ENCODE measurements at places on chromosomes 6 and 20. TPM values are rescaled to one million over a fixed set of nuclear protein-coding genes. Genes with fewer than 3 reads are reported as not detected.
A peak's percentile ranks its signal among the peaks of the same experiment; 100 is the strongest.

Gene GNAS-AS1
- polyA plus RNA-seq: 0.06 TPM

Gene RPP40
- 12.0 TPM for polyA plus RNA-seq

Gene TOMM34
- 3.4 TPM for polyA plus RNA-seq

Gene TRAPPC3L
- polyA plus RNA-seq: 0.03 TPM

Gene CTCFL
- polyA plus RNA-seq: not detected

Gene C20orf141
- not detected for polyA plus RNA-seq

Gene MEP1A
- not detected for polyA plus RNA-seq

Gene KIAA1755
- polyA plus RNA-seq: 6.2 TPM

Gene PRSS16
- not detected for polyA plus RNA-seq

DNA sequence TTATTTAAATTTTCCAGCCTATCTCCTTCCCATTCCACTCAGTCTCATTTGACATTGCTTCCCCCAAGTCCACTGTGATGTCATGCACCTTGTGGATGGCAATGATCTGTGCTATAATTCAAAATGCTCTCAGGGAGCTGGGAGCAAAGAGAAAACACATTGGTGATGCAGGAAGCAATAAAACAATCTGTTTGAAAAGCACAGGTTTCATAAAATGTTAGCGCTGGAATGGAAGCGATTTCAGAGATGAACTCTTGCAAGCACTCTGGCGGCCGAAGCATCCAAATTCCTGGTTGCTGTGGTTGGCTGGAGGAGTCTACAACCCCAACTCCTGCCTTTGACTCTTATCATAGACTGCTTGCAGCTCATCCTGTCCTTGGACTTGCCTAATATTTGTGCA is 167.0 kb downstream of the GMPR start:
- DNase-seq: no peak

DNA sequence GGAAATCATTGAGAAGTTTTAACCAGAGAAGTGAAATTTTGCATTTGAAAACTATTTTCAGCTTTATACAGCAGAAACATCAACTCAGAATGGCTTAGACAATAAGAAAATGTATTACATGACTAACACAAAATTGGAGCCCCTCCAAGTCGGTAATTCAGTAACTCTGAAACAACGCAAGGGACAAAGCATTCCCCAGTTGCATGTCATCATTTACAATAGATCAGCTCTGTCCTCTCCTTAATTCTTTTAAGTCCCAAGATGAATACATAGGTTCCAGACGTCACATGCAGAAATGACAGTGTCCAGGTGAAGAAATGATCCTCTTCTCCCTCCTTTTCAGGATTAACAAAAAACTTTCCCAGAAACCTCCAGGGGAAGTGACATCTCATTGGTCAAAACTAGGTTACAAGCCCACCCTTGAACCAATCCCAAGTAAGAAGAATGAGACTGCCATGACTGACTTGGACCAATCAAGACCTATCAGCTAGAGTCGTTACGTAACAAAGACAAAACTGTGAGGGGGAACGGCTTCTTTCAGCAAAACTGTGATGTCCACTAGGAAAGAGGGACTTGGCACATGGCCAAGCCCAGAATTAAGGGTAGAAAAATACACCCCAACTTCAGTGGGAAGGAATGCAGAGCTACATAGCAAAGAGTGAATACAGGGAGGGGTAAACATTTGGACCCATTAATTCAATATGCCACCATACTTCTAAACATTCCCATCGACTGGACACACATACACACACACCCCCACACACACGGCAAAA is 149.8 kb upstream of the PRND start:
- no peak for DNase-seq

DNA sequence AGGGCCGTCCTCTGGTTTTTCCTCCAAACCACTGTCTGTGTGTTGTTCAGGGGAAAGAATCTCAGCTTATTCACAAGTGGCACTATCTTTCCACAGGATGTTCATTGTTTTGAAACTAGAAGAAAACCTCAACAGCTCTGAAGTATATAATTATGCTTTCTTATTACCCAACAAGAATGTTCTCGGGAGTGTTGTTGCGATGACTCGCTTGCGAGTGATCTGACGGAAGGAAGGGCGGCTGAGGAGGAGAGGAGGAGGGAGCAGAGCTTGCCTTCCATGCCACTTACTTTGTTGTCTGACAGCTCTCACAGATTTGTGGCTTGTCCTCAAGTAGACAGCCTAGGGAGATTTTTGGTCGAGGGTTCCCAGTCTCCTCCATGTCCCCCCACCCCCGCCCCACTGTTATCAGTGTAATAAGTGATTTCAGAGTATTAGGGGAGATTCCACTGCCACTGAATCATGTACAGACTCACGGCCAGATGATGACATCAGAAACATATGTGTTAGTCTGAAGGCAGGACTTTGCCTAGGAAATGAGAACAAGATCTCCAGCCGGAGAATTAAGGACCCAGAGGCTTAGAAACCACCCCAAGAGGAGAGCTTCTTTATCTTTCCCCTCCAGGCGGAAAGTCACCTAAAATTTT is 80.7 kb upstream of the CCN6 start:
- DNase-seq: no peak

DNA sequence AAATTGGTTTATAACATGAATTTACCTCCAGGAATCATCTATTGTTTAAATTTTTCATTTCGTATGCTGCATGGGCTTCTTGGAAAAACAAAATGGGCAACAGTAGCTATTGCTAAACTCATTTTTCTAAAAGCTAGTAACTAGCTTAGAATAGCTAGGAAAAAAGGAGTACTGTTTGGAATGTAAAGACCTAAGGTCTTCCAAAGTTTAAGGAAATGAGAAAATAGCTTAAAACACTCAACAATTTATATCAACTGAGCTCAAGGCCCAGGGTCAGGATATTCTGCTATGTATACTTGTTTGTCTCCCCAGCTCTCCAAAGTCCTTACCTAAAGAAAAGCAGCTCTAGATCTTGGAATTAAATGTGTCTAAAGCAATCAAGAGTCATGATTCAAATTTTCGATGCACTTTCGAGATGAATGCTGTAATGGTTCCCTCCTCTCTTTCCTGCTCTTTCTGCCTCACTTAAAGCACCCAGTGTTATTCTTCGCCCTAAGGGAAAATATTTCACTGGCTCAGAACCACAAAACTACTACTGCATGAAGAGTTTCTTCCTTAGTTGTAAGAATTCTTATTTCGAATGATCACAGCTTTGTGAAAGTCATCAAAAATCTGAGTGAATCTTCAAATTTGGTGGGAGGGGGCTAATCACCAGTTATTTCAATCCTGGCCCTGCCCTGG is 41.6 kb downstream of the LYRM4 start:
- DNase-seq: no peak

GRCh38 chr6:33692760-33693158 is 18.7 kb downstream of the UQCC2 start:
- peak; percentile 40 for DNase-seq

GRCh38 chr6:137025786-137026730 is 18.7 kb downstream of the IL20RA start:
- DNase-seq: no peak

- DNase-seq: no peak
Observed at GRCh38 chr6:137625808-137626207, 131.6 kb upstream of the OLIG3 start.

DNA sequence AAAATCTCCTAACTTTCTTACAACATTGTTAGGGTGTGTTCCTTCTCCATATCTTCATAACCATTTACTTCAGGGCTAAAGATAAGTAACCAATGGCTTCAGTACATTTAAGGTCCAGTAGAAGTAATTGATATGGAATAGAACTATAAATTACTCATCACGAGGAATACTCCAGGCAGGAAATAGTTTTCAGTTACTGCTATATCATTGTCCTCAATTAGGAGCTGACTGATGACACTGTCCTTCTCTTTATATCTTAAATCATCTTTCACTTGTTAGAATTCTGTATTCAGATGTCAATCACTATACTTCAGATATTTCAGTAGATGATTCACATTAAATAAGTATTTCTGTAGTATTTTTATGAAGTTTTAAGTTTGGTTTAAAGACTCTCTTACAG is 88.4 kb downstream of the COL19A1 start:
- no peak for DNase-seq

DNA sequence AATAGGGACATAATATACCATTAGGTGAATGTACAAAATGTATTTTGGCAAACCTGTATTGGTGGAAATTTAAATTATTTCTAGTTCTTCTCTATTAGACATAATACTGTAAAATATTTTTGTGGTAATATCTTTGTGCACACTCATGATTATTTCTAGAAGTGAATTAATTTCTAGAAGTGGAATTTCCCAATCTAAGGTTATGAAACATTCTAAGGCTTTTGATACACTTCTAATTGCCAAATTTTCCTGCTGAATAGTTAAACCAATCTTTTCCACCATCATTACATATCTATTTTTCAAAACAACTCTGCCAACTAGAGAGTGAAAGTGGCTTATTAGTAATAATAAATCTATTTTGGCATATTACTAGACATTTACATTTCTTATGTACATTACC is 1.8 kb upstream of the CCND3 start:
- DNase-seq: no peak

DNA sequence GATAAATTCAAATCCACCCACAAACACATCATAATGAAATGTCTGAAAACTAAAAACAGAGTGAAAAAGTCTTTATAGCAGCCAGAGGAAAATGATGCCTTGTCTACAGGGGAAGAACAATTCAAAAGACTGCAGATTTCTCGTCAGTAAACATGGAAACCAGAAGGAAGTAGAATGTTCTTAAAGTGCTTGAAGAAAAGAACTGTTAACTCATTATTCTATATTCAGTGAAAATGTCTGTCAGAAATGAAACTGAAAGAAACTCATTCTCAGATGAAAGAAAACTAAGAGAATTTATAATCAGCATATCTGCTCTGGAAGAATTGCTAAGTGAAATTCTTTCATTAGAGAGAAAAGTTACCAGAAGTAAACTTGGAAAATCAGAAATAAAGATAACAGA is 416.1 kb downstream of the TBC1D32 start:
- no peak for DNase-seq

DNA sequence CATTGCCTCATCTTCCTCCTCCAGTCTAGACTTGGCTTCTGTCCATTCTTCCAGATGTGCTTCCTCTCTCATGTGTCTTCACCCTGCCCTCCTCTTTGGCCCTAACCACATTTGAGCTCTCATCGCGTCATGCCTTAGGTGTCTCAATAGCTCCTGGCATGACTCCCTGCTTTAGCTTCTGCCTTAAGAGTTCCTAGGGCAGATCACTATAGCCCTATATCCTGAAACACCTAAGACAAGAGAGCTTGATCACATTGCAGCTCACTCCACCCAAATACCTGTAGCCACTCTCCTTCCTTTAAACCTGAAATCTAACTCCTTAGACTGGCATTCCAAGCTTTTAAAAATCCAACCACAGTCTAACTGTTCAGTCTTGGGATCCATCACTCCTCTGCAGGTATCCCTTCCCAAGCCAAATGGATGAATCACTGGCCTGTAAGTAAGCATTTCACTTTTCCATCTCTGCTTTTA is 69.0 kb upstream of the STXBP5 start:
- no peak for DNase-seq

GRCh38 chr20:45835329-45835765 is 1.7 kb downstream of the SNX21 start:
- no peak for DNase-seq

DNA sequence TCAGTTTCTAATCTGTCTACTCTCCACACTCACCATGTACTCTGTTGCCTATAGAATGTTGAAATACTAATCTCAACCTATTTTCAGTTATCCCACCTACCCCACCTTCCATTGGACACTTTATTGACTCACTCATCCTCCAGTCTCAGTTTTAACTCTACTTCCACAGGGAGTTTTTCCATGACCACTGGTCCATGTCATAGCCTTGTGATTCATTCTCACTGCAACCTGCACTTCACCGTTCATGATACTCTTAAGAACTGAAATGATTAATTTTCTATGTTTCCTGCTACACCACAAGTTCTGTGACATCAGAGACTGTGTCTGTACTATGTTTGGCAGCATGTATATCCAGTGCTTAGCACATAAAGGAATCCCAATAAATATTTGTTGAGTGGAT is 122.8 kb upstream of the HSF2 start:
- DNase-seq: no peak

GRCh38 chr6:40042232-40042631 is 108.0 kb upstream of the MOCS1 start:
- DNase-seq: no peak

GRCh38 chr20:17960927-17961586 is 7.5 kb downstream of the SNX5 start:
- peak; percentile 45 for DNase-seq

- DNase-seq: no peak
Observed at GRCh38 chr6:113691260-113691656, 165.9 kb upstream of the MARCKS start.

DNA sequence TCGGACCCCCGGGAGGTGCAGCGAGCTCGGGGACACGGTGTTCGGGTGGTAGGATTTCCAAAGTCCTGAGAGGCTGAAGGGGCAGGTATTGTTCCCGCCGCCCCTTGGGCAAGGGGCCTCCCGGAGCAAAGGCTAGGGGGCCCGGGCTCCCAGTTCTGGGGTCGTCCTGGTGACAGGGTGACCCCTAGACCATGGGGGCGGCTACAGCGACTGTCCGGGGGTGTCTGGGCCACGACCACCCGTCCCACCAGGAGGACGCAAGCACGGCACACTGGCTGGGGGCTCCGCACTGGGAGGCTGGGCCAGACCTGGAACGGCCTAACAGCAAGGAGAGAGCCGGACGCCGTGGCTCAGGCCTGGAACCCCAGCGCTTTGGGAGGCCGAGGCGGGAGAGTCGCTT is 55.6 kb downstream of the PRR18 start:
- DNase-seq: no peak

DNA sequence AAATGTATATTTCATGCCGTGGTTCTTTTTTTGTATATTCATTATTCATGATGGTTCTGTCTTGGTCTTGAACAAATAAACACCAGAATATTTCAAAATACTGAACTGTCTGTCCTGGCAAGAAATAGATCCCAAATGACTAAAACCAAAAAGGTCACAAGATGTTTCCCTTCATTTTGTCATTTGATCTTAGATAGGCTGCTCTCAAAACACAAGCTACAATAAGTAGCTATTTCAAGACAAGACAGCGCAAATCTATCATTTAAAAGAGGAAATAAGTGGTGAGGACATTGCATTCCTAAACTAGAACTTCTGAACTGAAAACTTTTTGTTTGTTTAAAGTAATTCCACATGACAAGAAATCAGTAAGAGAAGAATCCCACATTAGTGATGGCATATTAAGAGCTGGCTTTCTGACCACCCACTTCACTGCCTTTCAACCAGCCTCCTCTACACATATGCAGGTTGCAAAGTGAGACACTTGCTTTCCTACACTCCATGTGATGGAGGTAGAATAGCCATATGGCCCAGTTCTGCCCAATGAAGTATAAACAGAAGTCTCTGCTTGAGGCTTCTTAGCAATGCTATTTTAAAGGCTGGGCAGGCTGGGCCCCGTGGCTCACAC is 54.4 kb upstream of the CCDC28A start:
- DNase-seq: no peak

All from heart right ventricle (tissue), 16 donors.